Osteocyte (in vitro differentiated cells): ENCODE measurements at places on chromosomes 1 and 21. TPM values are rescaled to one million over a fixed set of nuclear protein-coding genes. Genes with fewer than 3 reads are reported as not detected.

DNA sequence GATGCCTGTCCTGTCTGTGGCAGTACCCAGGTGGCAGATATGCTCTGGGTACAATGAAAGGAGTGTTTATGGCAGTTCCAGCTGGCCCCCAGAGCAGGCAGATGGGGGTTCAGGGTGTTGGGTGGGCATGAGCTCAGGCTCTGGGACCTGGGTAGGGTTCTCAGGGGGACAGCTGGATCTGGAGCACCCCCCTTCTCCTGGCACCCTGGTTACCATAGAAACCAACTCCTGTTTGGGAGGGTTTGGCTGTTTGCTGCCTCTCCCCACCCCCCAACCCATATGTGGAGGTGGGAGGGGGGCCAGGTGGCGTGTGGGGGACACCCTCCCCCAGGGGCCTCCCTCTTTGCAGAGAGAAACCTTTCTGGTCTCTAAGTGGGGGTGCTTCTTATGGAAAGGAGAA is 7.1 kb downstream of the FOXO6 start:
- peaks cover 8% of the 10 kb centered on the region for H3K27me3 ChIP-seq
- H3K36me3 ChIP-seq, result no peaks in the 10 kb centered on the region
- H3K4me1 ChIP-seq, result peaks cover 36% of the 10 kb centered on the region
- H3K4me3 ChIP-seq, result no peak overlapping the region
- DNase-seq, result no peak

- H3K4me3 ChIP-seq, result peak overlapping the region; percentile 51
- H3K27ac ChIP-seq, result no peak overlapping the region
- H3K4me1 ChIP-seq, result peaks cover 16% of the 10 kb centered on the region
- no peaks in the 10 kb centered on the region for H3K36me3 ChIP-seq
- no peak for DNase-seq
These were observed 802 bp downstream of the CYP4X1 start for GRCh38 chr1:47024141-47024801.

DNASE2B gene
- total RNA-seq, result not detected in 2 replicates

HES5 gene
- total RNA-seq, result 0.29 TPM in 1 of 2 replicates, not detected in the other

GRCh38 chr1:242890192-242890741 is 364.8 kb downstream of the CEP170 start:
- H3K36me3 ChIP-seq, result no peaks in the 10 kb centered on the region
- no peak for DNase-seq
- no peak overlapping the region for H3K4me3 ChIP-seq
- no peak overlapping the region for H3K27ac ChIP-seq
- no peaks in the 10 kb centered on the region for H3K4me1 ChIP-seq

DNA sequence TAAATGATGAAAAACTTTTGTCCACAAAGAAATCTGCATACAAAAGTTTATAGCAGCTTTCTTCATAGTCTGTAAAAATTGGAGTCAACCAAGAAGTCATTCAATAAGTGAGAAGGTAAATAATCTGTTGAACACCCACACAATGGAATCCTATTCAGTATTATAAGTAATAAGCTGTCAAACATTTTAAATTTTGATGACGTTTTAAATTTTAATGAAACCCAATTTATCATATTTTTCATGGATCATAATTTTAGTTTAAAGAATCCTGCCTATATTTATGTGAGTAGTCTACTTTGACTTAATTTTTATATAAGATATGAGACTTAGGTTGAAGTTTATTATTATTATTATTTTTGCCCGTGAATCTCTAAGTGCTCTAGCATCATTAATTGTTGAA is 20.0 kb downstream of the OR10J1 start:
- DNase-seq, result no peak
- no peaks in the 10 kb centered on the region for H3K36me3 ChIP-seq
- no peak overlapping the region for H3K4me3 ChIP-seq
- H3K27me3 ChIP-seq, result no peaks in the 10 kb centered on the region
- H3K4me1 ChIP-seq, result no peaks in the 10 kb centered on the region

PLA2G2F gene
- not detected in 2 replicates for total RNA-seq

DNA sequence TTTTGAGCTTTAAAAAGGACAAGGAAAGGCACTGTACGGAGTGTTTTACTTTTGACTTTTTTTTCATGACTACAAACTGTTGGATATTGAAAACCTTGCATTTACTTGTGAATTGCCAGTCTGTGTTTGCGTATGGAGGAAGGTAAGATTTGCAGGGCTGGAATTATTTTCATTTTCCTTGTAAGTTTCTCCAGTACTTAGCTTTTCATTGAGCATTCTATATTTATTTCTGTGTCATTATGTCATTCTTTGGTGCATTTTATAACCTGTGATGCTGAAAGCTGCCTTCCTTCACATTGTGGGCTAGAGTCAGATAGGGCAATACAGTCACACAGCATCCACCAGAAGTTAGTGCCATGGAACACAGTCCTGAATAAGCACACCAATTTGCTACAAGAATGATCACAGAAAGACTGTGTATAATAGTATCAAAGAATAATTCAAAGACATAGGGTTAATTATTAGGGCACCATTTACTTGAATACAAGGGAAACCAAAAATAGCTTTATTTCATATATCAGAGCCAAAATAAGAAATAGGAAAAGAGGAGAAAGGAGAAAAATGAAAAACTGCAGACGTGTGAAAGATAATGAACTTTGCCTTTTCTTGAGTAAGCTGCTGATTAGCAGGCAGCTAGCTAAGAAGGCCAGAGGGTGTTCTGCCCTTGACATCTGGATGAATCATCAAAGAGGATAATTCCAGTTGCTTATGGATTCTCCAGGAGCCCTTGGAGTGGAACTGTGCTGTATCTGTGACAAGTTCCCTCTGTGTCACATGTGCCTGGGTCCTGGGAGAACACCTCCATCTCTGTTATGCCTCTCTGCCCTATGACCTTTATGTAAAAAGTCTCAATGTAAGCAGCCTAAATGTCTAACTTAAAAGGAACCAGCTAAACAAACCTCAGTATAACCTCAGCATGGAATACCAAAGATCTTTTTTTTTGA is 8.0 kb upstream of the FAM20B start:
- peaks cover 25% of the 10 kb centered on the region for H3K4me1 ChIP-seq
- no peaks in the 10 kb centered on the region for H3K36me3 ChIP-seq
- H3K4me3 ChIP-seq, result no peak overlapping the region
- DNase-seq, result no peak
- peak overlapping the region; percentile 78 for H3K27ac ChIP-seq
- no peaks in the 10 kb centered on the region for H3K27me3 ChIP-seq

DNA sequence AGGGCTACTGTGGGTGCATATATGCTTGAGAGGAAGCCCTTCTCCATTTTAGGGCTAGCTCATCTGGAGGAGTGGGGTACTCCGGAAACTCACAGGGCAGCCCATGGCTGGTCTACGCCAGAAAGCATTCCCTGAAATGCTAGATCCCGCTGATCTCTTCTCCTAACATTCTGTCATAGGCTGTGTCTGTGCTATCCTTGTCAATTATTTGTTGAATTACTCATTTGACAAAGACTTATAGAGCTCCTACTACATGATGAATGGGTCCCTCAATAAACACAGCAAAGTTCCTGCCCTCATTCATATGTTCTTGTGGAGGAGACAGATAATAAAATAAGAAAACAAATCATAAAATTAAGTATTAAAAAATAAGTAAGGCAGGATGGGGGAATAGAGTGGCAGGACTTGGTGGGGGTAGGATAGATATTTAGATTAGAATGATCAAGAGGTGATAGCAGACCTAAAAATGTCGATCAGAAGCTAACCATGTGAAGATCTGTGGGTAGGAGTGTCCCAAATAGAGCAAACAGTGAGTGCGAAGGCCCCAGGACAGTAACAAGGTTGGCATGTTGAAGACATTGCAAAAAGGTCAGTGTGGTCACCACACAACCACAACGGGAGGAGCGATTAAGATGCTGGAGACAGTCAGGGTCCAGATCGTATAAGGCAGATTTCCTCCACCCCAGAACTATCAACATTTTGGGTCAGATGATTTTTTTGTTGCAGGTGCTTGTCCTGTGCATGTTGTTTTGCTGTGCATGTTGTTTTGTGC is 13.2 kb downstream of the NGF start:
- DNase-seq, result no peak
- no peaks in the 10 kb centered on the region for H3K36me3 ChIP-seq
- no peaks in the 10 kb centered on the region for H3K27me3 ChIP-seq
- no peak overlapping the region for H3K4me3 ChIP-seq
- peaks cover 85% of the 10 kb centered on the region for H3K4me1 ChIP-seq

GRCh38 chr1:116556289-116557006 is 14.4 kb downstream of the CD58 start:
- no peaks in the 10 kb centered on the region for H3K36me3 ChIP-seq
- peaks cover 7% of the 10 kb centered on the region for H3K4me1 ChIP-seq
- no peak overlapping the region for H3K27ac ChIP-seq
- DNase-seq, result no peak
- no peak overlapping the region for H3K4me3 ChIP-seq

- H3K4me3 ChIP-seq, result peak overlapping the region; percentile 12
- peak overlapping the region; percentile 89 for H3K27ac ChIP-seq
These were observed 65.1 kb upstream of the JUN start for GRCh38 chr1:58848818-58849411.

DNA sequence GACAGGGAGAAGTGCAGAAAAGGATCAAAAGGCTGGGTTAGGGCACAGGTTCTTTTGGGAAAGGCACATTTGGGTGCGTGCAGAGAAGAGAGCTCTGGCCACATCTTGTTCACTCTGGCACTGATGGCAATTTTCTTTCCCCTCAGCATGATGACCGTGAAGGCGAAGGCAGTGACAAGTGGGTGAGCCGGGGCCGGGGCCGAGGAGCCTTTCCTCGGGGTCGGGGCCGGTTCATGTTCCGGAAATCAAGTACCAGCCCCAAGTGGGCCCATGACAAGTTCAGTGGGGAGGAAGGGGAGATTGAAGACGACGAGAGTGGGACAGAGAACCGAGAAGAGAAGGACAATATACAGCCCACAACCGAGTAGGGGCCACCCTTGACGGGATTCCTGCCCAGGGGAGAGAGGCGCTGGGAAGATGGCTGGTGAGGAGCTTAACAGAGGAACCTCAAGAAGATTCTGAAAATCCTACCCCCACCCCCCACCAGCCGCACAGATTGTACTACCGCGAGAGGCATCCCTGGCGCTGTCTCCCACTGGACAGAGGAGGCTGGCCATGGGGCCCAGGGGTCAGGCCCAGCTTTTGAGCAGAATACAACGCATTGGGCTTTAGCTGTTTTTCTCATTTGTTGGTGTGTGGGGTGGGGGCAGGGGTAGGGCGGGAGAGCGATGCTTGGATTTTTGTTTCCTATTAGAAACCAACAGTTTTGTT is 2.4 kb upstream of the SH3D21 start:
- peak overlapping the region; percentile 73 for H3K27ac ChIP-seq
- no peak for DNase-seq
- H3K36me3 ChIP-seq, result peaks cover 30% of the 10 kb centered on the region
- H3K4me3 ChIP-seq, result no peak overlapping the region
- H3K27me3 ChIP-seq, result no peaks in the 10 kb centered on the region
- peaks cover 17% of the 10 kb centered on the region for H3K4me1 ChIP-seq

GRCh38 chr1:202014915-202015661 is 4.7 kb downstream of the ELF3 start:
- peaks cover 5% of the 10 kb centered on the region for H3K27me3 ChIP-seq
- DNase-seq, result no peak
- H3K27ac ChIP-seq, result no peak overlapping the region
- H3K4me3 ChIP-seq, result no peak overlapping the region

HAO2 gene
- total RNA-seq, result not detected in 2 replicates

RNF186 gene
- total RNA-seq, result not detected in 2 replicates

GRCh38 chr1:14486401-14487201 is 111.9 kb upstream of the KAZN start:
- no peaks in the 10 kb centered on the region for H3K36me3 ChIP-seq
- DNase-seq, result peak; percentile 19
- peak overlapping the region; percentile 10 for H3K27ac ChIP-seq

PIGR gene
- total RNA-seq, result not detected in 2 replicates

DNA sequence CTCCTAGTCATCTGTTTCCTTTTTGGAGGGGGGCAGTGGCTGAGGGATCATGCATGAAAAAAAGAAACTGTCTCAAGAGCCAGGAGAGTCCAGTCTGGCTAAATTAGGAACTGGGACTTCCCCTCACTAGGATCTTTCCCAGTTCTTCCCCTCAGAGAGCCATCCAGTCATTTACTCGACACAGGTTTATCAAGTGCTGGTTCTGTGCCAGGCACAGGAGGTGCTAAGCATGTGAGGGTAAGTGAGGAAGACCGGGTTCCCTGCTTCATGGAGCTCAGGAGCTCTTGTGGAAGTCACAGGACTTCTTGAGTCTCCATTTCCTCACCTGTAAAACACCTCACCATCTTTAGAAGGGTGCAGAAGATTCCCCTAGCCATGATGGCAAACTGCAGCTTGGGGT is 8.6 kb upstream of the NUAK2 start:
- H3K4me3 ChIP-seq, result no peak overlapping the region
- peaks cover 15% of the 10 kb centered on the region for H3K4me1 ChIP-seq
- H3K27ac ChIP-seq, result no peak overlapping the region
- DNase-seq, result no peak
- H3K27me3 ChIP-seq, result peaks cover 14% of the 10 kb centered on the region

ENAH gene
- total RNA-seq, result 232 and 233 TPM in 2 replicates

DNA sequence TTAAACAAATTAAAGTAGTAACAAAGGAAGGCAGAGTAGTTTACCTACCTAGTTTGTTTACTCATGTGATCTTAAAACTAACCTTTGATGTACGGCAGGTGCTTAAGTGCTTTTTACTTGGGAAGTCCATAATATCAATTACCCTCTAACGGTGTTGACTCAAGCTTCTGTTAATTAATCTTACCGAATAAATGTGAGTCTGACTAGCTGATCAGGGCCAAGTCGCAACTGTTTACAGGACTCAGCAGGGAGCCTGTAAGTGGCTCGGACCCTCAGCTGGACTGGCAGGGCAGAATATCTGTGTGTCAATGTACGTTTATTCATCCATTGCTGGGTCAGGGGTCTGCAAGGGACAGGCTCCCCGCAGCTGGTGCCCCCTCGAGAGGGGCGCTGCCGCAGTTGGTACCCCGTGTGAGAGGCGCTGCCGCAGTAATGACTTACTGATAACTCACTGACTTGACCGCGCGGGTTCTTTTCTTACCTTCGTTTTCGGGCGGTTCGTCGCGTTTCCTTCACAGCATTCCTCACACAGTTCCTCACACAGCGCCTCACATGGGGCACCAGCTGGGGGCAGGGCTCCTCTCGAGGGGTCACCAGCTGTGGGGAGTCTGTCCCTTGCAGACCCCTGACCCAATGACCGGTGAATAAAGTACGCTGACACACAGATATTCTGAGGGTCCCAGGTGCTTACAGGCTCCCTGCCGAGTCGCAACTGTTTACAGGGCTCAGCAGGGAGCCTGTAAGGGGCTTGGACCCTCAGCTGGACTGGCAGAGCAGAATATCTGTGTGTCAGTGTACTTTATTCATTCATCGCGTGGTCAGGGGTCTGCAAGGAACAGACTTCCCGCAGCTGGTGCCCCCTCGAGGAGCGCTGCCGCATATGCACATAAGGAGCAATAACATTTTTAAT is 3.0 kb downstream of the FMO1 start:
- peak overlapping the region; percentile 50 for H3K27ac ChIP-seq
- DNase-seq, result no peak
- H3K4me1 ChIP-seq, result peaks cover 23% of the 10 kb centered on the region
- no peaks in the 10 kb centered on the region for H3K36me3 ChIP-seq
